ENCODE measurements at places on chromosomes 5 and 9. TPM values are rescaled to one million over a fixed set of nuclear protein-coding genes. Genes with fewer than 3 reads are reported as not detected.

GRCh38 chr5:32202394-32202793, 28.3 kb upstream of the GOLPH3 start:
- no peak for DNase-seq

The CDC20B gene
- total RNA-seq: not detected

The HMCN2 gene
- 1.2 TPM for total RNA-seq

DNA sequence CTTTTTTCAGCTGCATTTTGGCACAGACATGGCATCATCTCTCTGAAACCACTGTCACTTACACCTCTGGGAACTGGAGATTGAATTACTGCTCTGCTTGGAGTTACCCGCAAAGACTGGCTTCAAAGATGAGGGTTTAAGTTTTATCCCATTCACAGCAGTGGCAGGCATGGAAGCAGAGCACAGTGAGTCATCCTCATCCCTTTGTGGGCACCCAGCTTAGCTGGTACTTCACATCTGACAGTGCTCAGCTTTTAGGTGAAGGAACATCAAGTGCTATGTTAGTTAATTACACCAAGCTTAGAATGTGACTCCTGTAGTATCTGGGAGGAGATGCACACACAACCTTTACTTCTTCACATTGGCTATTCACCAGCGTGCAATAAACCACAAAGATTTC, 24.8 kb upstream of the ALDH1A1 start:
- DNase-seq: no peak

The SHISAL2B gene
- total RNA-seq: not detected

DNA sequence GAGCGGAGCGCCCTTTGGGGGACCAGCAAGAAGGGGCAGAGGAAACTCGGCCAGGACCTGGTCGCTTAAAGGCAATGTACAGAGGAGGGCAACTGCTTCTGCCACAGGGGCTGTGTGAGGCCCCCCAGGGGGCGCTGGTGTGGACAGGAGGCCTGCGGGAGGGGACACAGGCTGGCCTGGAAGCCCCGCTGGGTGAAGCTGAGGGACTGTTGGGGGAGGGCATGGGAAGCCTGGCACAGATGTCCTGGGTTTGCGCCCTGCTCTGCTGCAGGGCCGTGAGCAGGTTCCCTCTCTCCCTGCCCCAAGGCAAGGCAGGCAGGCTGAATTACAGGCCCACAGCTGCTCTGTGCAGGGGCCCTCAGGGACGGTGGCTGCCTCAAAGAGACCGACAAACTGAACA, 5.4 kb downstream of the MED22 start:
- no peak for DNase-seq

- no peak for DNase-seq
These were observed 215.1 kb upstream of the NREP start for GRCh38 chr5:111972080-111972479.

The TMEM171 gene
- total RNA-seq: 1.5 TPM

The SNAPC4 gene
- total RNA-seq: 4.0 TPM

DNA sequence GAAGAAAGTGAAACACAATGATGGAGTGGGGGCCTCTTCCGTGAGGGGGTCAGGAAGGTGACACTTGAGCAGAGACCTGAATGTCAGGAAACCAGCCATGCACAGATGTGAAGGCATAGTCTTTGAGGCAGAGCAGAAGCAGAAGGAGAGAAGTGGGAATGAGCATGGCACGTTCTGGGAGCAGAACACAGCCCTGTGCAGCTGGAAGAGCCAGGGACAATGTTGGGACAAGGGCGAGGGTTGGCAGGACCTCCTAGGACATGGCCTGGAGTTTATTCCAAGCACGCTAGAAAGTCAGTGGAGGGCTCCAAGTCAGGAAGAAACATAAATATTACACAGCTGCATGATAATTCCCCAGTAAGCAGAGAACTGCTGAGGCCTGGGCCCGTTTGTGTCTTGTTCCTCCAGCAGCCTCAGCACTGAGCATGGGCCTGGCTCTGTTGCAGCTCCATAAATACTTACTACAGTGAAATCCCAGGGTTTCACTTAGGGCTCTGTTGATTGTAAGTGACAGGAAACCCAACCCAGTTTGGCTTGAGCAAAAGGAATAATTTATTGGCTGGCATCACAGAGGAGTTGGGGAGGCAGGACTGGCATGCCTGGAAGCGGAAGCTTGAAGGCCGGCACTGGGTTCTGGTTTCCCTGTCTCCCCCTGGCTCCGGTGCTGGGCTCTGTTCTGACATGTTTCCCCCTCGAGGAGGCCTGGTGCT, 66.2 kb downstream of the MVB12B start:
- DNase-seq: no peak

The DRD1 gene
- 0.06 TPM for total RNA-seq

The TSSK1B gene
- not detected for total RNA-seq

GRCh38 chr9:122785269-122785668, 3.5 kb upstream of the OR5C1 start:
- DNase-seq: no peak

GRCh38 chr5:42377496-42377895, 45.7 kb upstream of the GHR start:
- DNase-seq: no peak

The TMC1 gene
- total RNA-seq: not detected

DNA sequence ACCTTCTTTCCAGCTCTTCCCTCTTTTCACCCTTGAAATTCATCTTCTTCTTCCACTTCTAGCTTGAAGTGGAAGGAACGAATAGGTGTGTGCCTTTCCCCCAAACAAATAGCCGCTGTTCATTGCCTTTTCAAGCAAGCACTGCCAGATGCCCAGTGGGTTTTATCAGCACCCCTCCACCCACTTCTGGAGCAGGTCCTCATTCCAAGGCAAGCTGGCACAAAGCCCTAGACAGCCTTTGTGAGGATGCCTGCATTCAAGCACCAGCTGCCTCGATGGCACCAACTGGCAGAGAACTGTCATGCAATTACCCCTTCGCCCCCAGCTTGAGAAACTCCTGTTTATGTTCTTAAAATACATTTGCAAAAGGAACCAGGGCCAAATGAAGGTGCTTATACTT, 36.5 kb downstream of the SERINC5 start:
- no peak for DNase-seq

The C1QTNF2 gene
- total RNA-seq: 0.30 TPM

GRCh38 chr9:38486056-38486615, 61.9 kb upstream of the IGFBPL1 start:
- DNase-seq: no peak

- no peak for DNase-seq
These were observed 9.2 kb upstream of the GPRIN1 start for GRCh38 chr5:176619203-176619568.

The SGCD gene
- total RNA-seq: 1.2 TPM

The DMRTA1 gene
- 7.9 TPM for total RNA-seq

DNA sequence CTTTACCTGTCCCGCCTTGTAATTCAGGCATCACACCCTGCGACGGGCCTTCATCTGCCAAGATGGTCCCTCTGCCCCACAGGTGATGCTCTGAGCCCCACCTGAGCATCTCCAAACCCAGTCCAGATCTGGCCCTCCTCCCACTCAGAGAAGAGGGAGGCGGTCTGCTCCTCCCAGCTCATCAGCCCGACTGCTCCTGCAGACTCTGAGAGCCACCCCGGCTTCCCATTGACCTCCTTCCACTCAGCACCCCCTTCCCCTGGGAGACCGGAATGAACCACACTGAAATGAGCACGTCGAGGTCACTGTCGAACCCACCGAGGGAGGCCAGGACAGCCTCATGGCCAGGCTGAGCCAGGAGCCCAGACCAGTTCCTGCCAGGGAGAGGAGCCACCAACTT, 12.8 kb downstream of the ABO start:
- no peak for DNase-seq

DNA sequence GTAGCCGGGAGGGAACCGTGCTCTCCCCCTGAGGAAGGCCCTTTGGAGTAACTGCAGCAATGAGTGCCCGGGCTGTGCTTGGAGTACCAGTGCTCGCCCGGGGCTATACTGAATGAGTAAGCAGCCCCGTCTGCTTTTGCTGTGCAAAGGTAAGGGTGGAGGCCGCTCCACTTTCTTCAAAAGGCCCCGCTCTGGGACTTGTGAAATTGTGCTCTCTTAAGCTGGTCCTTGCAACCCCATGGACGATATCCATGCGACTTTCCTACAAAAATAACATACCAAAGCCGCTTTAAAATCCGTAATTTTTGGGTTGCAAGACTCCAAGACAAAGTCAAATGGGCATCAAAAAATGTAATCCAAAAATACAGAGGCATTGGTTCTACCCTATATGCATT, 578 bp upstream of the TNFAIP8 start:
- DNase-seq: no peak

DNA sequence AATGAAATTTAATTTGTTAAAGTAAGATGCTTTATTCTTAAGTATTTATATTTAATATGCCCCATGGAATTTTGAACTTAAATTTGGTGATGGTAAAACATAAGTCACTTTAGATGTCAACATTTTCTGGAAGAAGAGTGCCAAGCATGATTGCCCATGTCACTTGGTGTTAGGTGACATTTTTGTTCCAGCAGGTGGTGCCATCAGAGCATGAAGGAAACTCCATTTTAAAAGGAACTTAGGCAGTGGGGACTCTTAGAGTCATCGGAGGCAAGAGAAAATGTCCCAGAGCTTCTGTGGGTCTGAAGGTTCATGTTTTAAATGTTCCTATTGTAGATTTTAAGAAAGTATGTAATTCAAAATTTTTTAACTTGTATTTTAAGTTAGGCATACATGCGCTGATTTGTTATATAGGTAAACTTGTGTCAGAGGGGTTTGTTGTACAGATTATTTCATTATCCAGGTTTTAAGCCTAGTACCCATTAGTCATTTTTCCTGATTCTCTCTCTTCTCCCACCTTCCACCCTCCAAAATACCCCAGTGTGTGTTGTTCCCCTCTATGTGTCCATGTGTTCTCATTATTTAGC, 789.3 kb downstream of the SEMA5A start:
- no peak for DNase-seq

The PCDHB2 gene
- total RNA-seq: not detected

GRCh38 chr5:137792303-137792702, 38.1 kb upstream of the HNRNPA0 start:
- DNase-seq: no peak

DNA sequence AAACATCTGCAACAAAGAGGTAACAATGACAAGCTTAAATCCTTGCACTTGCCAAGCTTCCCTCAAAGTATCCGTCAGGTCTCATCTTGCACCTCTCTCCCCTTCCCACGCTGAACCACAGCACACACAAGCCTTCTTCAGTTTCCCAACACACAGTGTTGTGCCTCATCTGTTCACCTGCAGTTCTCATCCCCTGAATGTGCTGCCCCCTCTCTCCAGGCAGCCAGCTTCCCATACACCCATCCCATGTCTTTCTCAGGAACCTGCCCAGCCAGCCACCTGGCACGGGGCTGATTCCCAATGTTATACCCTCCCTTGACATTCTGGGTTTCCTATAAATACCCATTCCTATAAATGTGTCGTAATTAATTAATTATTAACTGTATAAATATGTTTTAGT, 314.8 kb downstream of the PRELID2 start:
- no peak for DNase-seq

The RNF208 gene
- 4.5 TPM for total RNA-seq

The FGF10 gene
- 0.12 TPM for total RNA-seq

The SLC22A4 gene
- total RNA-seq: 0.58 TPM

- DNase-seq: no peak
These were observed 1000.4 kb downstream of the MAT2B start for GRCh38 chr5:164505791-164506190.

- DNase-seq: no peak
These were observed 40.1 kb upstream of the TLX3 start for GRCh38 chr5:171268700-171269620.

GRCh38 chr9:126217250-126217653, 109.4 kb upstream of the MVB12B start:
- DNase-seq: no peak

All from right lobe of liver (tissue), 6 donors.